T-cell (primary cell): ENCODE measurements at places on chromosomes 11 and 22. TPM values are rescaled to one million over a fixed set of nuclear protein-coding genes. Genes with fewer than 3 reads are reported as not detected.

POTEH gene
- not detected for total RNA-seq

OR8D1 gene
- not detected for total RNA-seq

OR51A2 gene
- total RNA-seq, result not detected

DNA sequence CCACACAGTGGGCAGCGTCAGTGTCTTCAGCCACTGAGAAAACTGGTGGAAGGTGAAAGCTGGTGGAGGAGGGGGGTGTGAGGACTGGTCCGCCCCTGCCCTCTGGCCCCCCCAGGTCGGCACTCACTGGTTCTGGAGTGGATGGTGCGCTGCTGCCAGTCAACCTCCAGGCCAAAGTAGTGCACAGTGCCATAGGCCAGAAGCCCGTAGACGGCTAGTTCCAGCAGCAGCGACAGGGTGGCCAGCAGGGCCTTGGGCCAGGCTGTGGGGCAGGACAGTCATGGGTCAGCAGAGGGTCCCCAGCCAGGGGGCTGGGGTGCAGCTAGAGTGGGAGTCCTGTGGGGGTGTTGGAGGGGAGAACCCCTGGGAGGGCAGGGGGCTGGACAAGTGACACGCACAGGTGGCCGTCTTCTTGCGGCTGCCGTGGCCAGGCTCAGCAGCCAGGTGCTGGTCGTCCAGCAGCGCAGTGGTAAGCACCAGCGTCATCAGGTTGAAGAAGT is 2.2 kb downstream of the LMF2 start:
- no peak overlapping the region for H3K4me3 ChIP-seq
- no peak overlapping the region for H3K27ac ChIP-seq
- H3K27me3 ChIP-seq, result no peaks in the 10 kb centered on the region
- no peak for DNase-seq
- peaks cover 33% of the 10 kb centered on the region for H3K36me3 ChIP-seq
- peaks cover 30% of the 10 kb centered on the region for H3K4me1 ChIP-seq

DNA sequence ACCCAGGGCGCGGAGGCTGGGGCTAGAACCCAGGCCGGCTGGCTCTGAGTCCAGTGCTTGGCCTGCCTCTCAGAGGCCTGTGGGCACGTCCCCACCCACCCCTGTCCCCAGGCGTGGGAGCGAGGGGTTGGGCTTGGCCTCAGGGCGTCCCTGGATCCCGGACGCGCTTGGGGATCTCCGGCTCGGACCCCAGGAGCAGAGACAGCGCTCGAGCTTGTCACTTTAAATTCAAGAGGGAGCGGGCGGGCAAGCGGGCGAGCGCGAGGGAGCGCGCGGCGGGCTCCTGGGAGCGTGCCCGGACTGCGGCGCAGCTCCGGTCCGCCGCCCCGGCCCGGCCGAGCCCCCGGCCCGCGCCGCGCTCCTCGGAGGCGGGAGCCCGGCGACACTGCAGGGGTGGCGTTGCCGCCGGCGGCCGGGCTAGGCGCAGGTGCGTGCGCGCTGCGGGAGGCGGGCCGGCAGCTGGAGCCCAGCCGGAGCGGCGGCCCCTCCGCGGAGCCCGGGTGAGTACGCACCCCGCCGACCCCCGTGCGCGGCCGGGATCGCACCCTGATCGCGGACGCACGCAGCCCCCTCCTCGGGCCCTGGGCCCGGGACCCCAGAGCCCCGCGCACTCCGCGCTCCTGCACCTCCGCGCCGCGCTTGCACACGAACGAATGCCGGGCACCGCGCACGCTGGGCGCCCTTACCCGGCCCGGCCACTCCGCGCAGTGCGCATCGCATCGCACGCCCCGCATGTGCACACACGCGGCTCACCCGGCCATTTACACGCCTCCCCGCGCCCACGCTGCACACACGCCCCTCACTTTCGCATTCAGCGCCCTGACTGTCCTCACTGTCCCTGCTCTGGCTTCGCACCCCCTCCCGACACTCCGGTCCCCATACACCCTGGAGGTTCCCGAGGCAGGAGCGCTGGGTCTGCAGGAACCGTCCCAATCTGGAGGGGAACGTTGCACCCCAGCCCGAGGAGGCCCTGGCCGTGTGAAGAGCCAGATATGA is at the start of gene SYT12:
Gene SYT12 (plus strand): TSS at position 174 of the 996 bp plus-strand sequence. CDS start 7,011 bp downstream, outside the sequence.
- H3K4me1 ChIP-seq, result peaks cover 13% of the 10 kb centered on the region
- no peak within 1 kb of the TSS for H3K27ac ChIP-seq
- peak; percentile 25 for DNase-seq

GRCh38 chr22:17120281-17120680 is 879 bp downstream of the TMEM121B start:
- no peaks in the 10 kb centered on the region for H3K27me3 ChIP-seq
- no peak for DNase-seq
- peaks cover 60% of the 10 kb centered on the region for H3K4me1 ChIP-seq
- no peak overlapping the region for H3K27ac ChIP-seq
- H3K36me3 ChIP-seq, result no peaks in the 10 kb centered on the region
- no peak overlapping the region for H3K4me3 ChIP-seq

DNA sequence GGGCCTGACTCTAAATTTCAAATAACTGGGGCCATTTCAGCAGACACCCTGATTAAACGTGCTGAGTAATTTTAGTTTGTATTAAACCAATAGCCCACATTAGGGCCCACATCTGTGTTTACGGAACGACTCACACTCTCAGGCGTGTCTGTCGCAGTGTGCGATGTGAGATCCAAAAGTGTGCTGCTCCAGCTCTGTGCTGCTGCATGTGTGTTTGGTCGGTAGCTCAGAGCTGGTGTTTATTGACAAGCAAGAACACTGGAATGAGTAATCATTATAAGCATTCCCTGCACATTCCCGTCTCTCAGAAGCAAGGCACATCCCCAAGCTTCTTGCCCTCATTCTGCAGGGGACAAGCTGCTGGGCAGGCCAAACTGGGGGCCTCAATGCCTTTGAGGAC is 7.8 kb downstream of the OPCML start:
- H3K27me3 ChIP-seq, result peaks cover 16% of the 10 kb centered on the region
- DNase-seq, result no peak
- no peak overlapping the region for H3K4me3 ChIP-seq
- no peaks in the 10 kb centered on the region for H3K36me3 ChIP-seq
- H3K27ac ChIP-seq, result no peak overlapping the region
- H3K4me1 ChIP-seq, result no peaks in the 10 kb centered on the region

DNA sequence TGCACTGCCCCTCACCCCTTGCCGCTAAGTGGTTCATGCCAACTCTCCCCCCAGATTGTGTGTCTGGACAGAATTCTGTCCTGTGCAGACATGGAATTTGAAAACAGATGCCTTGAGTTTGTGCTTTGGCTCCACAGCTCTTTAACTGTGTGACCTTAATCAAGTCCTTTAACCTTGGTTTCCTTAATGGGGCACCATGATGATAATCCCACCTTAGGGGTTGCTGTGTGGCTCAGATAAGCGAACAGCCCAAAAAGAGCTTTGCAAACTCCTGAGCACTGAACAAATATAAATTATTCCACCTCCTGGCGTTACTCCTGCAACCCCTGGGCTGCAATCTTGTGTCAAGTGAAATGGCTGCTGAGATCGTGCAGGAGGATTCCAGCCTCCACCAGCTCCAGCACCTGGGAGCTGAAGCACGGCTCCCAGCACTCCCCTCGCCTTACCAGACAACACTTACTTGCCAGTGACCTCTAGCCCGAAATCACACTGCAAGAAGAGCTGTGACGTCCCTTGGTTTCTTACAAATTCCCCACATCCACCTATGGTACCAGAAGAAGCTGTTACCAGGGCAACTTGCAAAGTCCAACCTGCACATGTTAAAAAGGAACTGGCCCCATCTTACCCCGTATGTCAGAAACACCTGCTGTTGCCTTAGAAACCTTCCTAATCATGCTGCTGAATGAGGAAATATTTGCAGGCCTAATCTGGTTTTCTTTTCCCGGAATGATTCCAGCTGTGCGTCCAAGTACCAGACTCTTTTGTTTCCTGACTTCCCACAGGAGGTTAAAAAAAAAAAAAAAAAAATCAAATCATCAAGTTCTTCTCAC is 13.2 kb downstream of the VPS37C start:
- H3K27me3 ChIP-seq, result no peaks in the 10 kb centered on the region
- peaks cover 10% of the 10 kb centered on the region for H3K4me1 ChIP-seq
- H3K27ac ChIP-seq, result no peak overlapping the region
- H3K36me3 ChIP-seq, result no peaks in the 10 kb centered on the region
- no peak for DNase-seq

GRCh38 chr11:94671553-94672366 is 96.4 kb upstream of the AMOTL1 start:
- H3K4me3 ChIP-seq, result no peak overlapping the region
- DNase-seq, result no peak
- H3K27me3 ChIP-seq, result peaks cover 14% of the 10 kb centered on the region
- H3K36me3 ChIP-seq, result no peaks in the 10 kb centered on the region
- H3K27ac ChIP-seq, result no peak overlapping the region

GRCh38 chr11:64058494-64058893 is 22.8 kb downstream of the FLRT1 start:
- peaks cover 48% of the 10 kb centered on the region for H3K27me3 ChIP-seq
- H3K4me3 ChIP-seq, result no peak overlapping the region
- H3K27ac ChIP-seq, result no peak overlapping the region
- no peak for DNase-seq

DNA sequence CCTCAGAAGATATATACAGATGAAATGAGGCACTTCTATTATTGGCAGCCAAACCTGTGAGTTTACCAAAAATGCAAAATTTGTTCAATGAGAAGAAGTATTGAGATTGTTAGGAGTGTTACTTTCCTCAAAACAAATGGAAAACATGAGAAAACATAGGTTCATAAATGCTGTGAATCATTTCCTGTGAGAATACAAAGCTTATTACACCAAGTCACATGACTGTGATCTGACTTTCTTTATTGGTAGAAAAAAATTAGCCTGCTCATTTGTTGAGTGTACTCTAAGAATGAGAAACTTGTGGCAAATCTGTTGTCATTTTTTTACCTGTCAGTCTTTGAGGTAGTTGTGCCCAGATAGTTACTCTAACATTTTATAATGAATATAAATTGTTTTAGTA is 215.1 kb downstream of the TMEM135 start:
- H3K27me3 ChIP-seq, result no peaks in the 10 kb centered on the region
- no peak overlapping the region for H3K4me3 ChIP-seq
- H3K36me3 ChIP-seq, result no peaks in the 10 kb centered on the region

DNA sequence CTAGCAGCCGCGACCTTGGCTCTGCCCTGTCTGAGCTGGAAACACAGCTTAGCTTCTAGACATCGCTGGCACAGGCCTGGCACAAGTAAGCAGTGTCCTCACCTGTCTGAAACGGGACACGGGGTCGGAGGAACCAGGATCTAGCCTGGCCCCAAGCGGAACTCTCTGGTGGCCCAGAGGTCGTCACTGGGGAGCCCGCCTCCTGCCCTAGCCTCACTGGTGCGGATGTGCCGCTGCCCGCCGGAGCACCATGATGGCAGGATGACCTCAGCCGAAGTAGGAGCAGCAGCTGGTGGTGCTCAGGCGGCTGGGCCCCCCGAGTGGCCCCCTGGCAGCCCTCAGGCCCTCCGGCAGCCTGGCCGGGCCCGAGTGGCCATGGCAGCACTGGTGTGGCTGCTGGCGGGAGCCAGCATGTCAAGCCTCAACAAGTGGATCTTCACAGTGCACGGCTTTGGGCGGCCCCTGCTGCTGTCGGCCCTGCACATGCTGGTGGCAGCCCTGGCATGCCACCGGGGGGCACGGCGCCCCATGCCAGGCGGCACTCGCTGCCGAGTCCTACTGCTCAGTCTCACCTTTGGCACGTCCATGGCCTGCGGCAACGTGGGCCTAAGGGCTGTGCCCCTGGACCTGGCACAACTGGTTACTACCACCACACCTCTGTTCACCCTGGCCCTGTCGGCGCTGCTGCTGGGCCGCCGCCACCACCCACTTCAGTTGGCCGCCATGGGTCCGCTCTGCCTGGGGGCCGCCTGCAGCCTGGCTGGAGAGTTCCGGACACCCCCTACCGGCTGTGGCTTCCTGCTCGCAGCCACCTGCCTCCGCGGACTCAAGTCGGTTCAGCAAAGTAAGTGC is 871 bp downstream of the SLC35E4 start:
- peak overlapping the region; percentile 52 for H3K4me3 ChIP-seq
- H3K27me3 ChIP-seq, result no peaks in the 10 kb centered on the region
- no peak overlapping the region for H3K27ac ChIP-seq

- no peaks in the 10 kb centered on the region for H3K27me3 ChIP-seq
- peaks cover 10% of the 10 kb centered on the region for H3K4me1 ChIP-seq
- DNase-seq, result no peak
- no peak overlapping the region for H3K4me3 ChIP-seq
- H3K36me3 ChIP-seq, result no peaks in the 10 kb centered on the region
Observed at GRCh38 chr11:86182976-86183584, 61.5 kb upstream of the EED start.

GRCh38 chr22:49783036-49783746 is 44.5 kb downstream of the BRD1 start:
- no peaks in the 10 kb centered on the region for H3K27me3 ChIP-seq
- H3K27ac ChIP-seq, result no peak overlapping the region
- peaks cover 25% of the 10 kb centered on the region for H3K36me3 ChIP-seq
- no peak for DNase-seq
- H3K4me3 ChIP-seq, result no peak overlapping the region

DNA sequence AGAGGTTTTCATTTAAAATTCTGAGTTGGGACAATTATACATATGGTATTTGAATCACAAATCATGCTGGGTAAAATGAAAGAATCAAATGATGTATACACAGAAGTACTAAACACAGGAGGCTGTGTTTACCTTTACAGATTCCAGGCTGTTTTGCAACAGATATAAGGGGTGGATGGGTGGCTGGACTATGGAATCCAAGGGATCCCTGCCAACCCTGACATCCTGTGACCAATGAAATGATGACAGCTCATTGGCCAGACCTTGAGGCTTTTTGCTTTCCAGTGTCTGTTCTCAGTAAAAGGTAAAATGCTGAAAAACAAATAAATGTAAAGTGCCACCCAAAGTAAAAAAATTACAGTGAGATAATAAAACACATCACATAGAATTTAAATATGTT is 3.3 kb upstream of the DDI1 start:
- DNase-seq, result no peak
- no peaks in the 10 kb centered on the region for H3K36me3 ChIP-seq
- no peak overlapping the region for H3K4me3 ChIP-seq
- no peaks in the 10 kb centered on the region for H3K27me3 ChIP-seq
- no peak overlapping the region for H3K27ac ChIP-seq

DNA sequence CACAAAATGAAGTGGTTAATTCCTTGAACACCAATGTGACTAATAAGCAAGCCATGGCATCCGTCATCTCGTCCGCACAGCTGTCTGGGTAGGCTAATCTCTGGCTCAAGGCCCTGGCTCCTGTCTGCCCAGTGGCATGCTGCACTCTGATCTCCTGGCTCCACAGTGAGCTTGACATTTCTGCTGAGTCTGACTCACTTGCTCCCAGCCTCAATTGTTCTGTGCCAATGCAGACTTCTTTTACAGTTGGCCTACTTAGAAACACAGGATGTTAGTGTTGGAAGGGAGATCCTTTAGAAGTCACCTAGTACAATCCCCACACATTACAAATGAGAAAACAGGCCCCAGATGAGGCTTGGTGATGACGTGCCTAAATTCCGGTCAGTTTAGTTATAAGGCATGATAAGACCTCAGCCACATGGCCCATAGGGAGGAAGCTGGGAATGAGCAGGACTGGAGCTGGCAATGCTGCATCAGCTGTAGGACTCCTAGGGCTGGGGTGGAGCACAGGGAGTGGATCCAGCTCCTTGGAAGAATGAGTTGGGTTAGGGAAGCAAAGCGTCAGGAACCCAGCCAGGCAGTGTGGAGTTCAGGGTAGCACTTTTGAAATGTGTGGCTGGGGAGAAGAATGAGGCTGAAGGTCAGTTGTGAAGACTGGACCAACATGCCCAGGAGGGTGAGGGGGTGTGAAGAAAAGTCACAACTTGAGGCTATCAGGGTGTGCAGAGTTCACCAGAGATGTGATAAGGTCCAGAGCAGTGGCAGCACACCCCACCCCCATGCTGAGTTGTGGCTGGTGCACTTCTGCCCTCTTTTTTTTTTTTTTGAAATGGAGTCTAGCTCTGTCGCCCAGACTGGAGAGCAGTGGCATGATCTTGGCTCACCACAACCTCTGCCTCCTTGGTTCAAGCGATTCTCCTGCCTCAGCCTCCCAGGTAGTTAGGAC is 70.2 kb upstream of the EED start:
- DNase-seq, result peak; percentile 13
- no peaks in the 10 kb centered on the region for H3K27me3 ChIP-seq
- no peaks in the 10 kb centered on the region for H3K4me1 ChIP-seq
- no peak overlapping the region for H3K27ac ChIP-seq
- no peaks in the 10 kb centered on the region for H3K36me3 ChIP-seq
